ENCODE measurements at places on chromosomes 5 and 9.
A peak's percentile ranks its signal among the peaks of the same experiment; 100 is the strongest.

- DNase-seq: no peak
These were observed 22.5 kb downstream of the ZNF618 start for GRCh38 chr9:113898596-113898995.

DNA sequence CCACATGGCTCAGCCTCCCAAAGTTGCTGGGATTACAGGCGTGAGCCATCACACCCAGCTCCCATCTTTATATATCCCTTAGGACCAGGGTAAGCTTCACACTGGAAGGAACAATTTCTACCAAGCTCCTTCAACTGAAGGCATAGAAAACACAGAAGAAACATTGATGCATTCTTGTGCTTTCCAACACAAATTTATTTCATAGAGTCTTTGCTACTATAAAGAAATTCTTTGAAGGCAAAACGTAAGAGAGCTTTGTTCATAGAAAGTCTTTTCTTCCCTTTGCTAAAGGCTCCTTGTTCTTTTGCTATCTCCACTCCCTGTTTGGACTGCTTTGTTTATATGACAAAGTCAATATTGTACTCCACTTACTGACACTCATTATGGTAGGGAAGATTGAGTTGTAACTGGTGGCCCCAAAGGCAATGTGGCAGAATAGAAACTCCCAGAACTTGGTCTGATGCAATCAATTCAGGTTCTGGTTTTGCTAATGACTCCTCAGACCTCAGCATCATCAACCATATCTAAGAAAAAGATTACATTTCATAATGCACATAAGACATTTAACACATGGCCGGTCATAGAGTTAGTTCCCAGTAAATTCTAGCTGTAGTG, 97.4 kb upstream of the CLINT1 start:
- DNase-seq: no peak

GRCh38 chr5:116652196-116652729, 77.6 kb upstream of the SEMA6A start:
- no peak for DNase-seq

GRCh38 chr5:124110942-124111341, 599.0 kb downstream of the CSNK1G3 start:
- no peak for DNase-seq

GRCh38 chr9:6975198-6975597, 217.4 kb downstream of the KDM4C start:
- DNase-seq: no peak

GRCh38 chr9:101737165-101737704, 1.2 kb downstream of the GRIN3A start:
- no peak for DNase-seq

DNA sequence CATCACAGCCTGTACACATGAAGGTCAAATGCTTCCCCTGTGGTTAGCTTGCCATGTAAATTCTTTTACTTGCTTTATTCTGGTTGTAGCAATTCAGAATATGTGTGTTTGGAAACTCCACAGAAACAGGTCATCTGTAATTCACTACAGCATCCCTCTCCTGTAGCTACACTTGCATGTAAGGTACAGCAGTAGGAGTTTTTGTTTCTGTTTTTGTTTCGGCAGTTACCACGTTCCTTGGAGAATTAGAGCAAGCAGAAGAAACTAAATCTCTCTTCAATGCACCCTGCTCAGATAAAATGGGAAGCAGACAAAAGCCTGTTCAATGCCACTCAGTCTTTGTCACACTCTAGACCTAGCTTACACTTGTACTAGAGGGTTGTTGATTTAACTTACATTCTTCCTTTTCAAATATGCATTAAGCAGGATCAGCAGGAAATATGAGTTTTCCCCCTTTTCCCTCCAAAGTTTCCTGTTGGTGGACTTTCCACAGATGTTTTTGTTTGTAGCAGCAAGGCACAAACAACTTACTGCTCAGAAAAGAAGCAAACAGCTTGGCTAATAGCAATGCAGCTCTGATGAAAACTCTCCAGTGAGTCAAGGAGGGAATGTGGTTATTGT, 80.9 kb downstream of the YIPF5 start:
- no peak for DNase-seq

DNA sequence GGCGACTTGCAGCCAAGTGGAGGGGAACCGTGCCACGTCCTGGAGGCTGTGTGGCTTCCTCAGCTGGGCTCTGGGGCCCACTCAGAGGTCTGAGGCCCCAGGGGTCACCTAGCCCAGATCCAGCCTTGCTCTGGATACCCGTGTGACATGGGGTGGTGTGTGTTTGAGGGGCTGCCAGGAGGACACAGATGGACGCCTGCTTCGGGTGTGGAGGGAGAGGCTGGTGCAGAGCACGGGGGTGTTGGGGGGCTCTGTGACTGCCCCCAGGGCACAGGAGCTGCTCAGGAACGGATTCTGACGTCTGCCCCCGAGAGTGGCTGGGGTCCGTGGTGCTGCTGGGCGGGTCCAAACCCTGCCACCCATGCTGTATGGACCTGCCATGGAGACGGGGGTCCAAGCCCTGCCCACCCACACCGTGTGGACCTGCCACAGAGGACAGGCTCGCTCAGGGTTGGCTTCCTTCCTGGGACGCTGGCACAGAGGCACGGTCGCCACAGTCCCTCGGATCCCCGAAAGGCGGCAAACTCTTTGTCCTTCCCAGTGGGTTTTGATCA, 10.5 kb downstream of the INPP5E start:
- no peak for DNase-seq

DNA sequence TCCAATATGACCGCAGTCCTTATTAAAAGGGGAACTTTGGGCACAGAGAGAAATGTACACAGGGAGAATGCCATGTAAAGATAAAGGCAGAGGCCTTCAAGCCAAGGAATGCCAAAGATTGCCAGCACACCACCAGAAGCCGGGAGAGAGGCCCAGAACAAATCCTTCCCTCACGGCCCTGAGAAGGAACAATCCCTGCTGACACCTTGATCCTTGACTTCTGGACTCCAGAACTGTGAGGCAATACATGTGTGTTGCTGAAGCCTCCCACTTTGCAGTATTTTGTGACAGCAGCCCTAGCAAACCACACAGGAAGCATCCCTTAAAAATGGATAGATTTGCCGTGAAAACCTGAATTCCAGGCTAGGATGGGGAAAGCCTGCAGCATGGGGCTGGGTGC, 80.0 kb downstream of the MAMDC2 start:
- DNase-seq: no peak

GRCh38 chr9:21326526-21327139, 8.6 kb downstream of the KLHL9 start:
- no peak for DNase-seq

- no peak for DNase-seq
These were observed 65.9 kb downstream of the DEPDC1B start for GRCh38 chr5:60634051-60634450.

DNA sequence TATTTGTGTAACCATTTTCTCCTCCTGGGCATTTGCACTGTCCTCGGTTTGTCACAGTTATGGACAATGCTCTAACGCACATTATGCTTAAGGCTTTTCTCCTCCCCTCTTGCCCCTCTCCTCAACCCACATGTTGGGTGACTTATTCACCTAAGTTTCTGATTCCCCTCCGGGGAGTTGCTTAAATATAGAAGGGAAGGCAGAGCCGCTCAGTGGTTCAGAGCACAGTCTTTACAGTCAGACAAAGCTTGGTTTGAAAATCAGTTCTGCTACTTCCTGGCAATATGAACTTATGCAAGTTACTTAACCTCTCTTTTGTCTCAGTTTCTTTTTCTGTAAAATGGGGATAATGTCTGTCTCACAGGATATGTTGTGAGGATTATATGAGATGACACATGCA, 41.2 kb upstream of the SPRY4 start:
- DNase-seq: no peak

DNA sequence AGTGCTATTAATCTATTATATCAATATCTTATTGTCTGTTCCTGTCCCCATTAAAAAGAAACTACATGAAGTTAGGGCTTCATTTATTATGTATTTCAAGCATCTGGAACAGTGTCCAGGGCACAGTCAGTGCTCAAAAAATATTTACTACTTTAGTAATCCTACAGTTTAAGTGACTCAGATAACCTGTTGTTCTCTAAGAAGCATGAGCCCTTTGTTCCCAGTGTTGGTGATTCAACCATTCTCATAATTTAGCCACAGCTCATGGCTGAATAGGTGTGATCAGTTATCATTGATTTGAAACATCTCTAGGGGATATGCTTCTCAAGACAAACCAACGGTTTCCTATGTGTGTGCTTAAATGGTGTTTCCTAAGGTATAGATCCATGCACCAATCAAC, 292.7 kb downstream of the TMEM167A start:
- DNase-seq: no peak

GRCh38 chr5:178931846-178932760, 8.9 kb upstream of the ZNF454 start:
- no peak for DNase-seq

- DNase-seq: no peak
These were observed 8.8 kb downstream of the FAM200C start for GRCh38 chr5:160390787-160391696.

DNA sequence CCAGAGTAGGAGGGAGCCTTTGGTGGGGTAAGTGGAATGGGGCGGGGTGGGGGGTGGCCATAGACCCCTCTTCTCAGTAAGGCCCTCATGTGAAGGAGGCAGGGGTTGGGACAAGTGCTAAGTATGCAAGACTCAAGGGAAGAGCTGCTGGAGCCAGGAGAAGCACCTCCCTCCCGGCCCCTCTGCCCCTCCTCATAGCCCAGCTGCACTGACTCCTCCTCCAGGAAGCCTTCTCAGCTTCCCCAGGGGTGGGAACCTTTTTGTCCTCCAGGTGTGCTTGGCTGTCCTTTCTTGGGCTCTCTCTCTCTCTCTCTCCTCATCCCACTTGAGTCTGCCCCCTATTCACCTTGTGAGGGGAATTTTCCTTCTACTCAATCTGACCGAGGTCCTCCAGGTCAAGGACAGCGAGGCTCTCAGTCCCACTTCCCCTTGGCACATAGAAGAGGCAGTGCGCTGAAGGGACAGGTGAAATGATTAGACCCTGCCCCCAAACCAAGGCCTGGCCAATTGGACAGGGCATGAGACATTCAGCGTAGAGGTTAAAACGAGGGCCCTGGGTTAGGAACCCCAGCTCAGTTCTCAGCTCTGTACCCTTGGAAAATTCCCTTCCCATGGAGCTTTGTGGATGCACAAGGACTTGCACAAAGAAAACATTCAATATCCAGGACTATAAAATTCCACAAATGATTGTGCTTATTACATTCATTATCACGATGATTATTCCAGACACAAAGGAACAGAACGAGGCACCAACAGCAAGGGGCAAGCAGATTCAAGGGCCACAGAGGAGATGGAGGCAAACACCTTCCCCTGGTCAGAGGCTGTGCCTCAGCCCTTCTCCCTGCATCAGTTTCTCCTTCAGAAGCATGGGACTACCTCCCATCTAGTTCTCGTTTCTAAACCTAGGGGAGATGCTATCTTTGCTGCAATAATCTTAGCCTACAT, 45.6 kb upstream of the IL17B start:
- no peak for DNase-seq

- DNase-seq: no peak
These were observed 243.8 kb downstream of the CRB2 start for GRCh38 chr9:123599781-123600180.

- peak; percentile 59 for DNase-seq
These were observed at the start of gene FIBCD1 for GRCh38 chr9:130938652-130939404. Gene FIBCD1, minus strand, starts transcription at chr9:130939247. Its CDS starts 640 bp downstream, at chr9:130938607.

DNA sequence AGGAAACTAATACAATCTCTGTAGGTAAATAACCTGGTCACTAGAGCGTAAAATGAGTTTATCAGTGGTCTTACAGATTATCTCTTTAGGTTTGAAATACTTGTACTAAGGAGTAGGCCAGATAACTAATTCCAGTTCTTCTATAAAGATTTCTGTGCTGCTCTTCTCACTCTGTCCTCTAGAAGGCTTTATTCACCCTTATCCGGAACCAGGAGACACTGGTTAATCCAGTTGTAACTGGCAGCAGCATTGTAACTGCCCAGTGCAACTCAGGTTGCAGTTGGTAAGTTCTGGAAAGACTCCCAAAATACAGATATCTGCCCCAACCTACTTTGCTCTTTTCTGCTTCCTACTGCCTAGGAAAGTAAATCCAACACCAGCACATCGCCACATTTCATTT, 19.8 kb downstream of the C5orf22 start:
- DNase-seq: no peak

DNA sequence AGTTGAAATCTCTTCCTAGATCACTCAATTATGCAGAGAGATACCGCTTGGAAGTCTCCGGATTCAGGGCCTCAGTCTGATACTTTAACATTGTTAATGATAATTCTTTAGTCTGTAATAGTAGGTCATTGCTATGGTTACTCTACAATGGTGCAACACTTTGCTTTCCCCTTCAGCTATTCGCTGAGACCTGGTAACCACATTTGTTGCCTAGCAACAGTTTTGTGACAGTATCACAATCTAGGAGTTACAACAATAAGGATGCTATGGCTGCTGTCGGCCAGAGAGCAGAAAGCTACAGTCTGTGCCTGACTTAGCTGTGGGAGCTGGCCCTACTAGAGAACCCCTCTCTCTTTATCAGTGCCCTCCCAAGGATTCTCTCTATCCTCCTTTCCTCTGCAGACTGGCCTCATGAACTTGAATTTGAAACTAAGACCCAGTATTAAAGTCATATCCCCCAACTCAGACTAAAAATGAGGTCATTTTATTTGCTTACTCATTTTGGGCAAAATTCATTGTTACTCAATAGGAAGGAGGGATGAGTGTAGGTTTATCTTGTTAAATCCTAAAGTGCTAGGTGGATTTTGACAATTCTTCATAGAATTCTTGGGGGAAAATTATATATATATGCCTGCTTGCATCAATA, 39.3 kb downstream of the NR2F1 start:
- DNase-seq: peak; percentile 65

DNA sequence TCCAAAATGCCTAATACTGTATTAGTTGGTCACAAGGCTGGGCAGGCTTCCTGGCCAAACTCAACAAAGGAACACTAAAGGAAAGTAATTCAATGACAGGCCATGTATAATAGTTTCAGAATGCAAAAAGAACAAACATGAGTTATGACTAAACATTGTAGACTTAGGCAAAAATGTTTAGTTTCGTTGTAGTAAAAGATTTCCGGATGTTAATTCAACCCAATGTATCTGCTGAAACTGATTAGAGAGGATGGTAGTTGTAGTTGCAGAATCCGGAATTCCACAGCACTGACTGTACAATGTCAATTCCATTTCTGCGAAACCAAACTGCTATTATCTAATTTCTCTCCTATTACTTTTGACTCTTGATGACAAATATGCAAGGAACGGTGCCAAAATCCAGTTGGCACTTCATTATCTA, 117.9 kb upstream of the FST start:
- DNase-seq: peak; percentile 26

GRCh38 chr9:26685818-26686217, 206.8 kb downstream of the CAAP1 start:
- no peak for DNase-seq

- no peak for DNase-seq
These were observed 1052.3 kb downstream of the PTPRD start for GRCh38 chr9:9560382-9561035.

- DNase-seq: no peak
These were observed 15.4 kb downstream of the HAUS6 start for GRCh38 chr9:19087106-19088000.

DNA sequence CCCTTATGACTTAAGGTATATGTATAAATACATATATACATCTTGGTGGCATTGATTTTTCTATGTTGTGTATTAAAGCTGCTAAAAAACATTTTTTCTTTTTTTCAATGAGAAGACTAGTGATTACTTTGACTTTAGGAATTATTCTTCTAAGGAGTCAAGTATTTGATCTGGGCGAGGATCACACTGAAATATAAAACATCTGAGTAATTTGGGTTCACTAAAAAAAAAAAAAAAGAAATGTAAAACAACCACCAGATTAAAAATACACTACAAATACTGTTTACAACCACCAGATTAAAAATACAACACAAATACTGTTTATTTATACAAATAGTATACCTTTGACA, 9.0 kb downstream of the UBAP1 start:
- no peak for DNase-seq
